ENCODE measurements at places on chromosomes 6 and 20.

DNA sequence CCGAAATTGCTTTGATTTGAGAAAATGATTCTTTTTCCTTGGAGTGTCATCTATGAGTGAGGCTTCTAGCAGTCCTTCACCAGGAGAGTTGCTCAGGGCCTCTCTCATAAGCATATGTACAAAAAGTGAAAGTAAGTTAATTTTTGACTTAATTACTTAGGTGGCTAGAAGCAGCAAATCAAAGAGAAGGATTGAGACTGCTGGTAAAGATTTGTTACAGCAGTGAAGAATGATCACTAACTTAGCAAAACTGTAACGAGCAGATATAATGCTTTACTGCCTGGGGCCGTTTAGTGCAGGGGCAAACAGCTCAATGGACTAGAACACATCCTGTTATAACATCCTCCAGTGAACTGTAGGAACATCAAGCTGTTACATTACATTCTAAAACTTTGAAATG is 167.8 kb upstream of the RIPOR2 start:
- no peak for DNase-seq

DNA sequence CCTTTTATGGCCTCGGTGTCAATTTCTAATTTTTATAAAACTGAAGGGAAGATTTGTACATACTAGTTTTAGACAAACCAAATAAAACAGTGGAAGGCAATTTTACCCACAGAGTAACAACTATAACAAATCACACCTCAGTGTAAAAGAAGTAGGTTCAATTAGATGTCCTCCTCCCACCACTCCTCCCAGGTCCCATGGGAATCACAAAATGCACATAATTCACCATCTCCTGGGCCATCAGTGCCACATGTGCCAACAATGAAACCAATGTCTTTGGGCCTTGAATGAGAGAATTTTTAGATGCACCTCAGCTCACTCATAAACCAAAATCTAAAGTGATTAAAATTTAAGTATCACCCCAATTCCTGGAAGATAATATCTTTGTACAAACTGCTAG is 267.8 kb downstream of the BTBD9 start:
- no peak for DNase-seq

DNA sequence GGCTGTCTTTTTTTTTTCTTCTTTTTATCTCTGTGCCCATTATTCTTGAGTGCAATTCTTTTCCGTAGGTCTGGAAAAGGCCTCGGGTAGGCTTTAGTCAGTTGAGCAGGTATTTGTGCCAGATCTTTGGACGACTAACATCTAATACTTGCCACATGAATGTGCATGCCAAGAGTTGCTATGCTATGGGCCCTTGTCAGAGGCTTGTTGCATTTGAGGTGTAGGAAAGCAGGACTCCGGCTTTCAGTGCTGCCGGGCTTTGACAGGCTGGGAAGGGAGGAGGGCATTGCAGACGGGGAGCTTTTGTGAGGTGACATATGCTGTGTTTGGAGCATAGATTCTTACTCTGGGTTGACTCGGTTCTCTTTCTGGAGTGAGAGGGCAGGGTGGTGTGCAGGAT is 10.2 kb downstream of the LRRC1 start:
- DNase-seq, result no peak

GRCh38 chr20:45341939-45342854 is 6.0 kb downstream of the SDC4 start:
- no peak for DNase-seq

DNA sequence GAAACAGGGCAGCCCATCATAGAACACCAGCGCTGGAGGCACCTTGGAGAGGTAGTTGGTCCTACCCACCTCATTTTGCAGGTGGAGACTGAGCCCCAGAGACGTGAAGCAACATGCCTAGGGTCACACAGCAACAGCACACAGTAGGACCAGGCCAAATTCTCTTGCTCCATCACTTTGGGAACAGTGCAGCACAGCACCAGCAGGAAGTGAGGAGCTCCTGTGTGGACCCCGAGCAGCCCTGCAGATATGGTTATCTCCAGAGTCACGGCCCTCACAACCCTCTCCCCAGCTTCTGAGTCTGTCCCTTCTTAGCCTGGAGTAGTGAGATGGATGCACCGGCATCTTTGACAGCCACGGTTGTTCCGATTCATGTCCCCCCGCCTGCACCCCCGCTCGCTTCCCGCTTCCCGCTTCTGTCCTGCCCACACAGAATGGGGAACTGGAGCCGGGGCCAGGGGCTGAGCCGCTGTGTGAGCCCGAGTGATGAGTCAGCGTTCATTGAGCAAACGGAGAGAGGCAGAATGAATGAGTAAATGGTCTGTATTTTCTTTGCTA is 72.6 kb upstream of the DUSP22 start:
- DNase-seq, result peak; percentile 56

DNA sequence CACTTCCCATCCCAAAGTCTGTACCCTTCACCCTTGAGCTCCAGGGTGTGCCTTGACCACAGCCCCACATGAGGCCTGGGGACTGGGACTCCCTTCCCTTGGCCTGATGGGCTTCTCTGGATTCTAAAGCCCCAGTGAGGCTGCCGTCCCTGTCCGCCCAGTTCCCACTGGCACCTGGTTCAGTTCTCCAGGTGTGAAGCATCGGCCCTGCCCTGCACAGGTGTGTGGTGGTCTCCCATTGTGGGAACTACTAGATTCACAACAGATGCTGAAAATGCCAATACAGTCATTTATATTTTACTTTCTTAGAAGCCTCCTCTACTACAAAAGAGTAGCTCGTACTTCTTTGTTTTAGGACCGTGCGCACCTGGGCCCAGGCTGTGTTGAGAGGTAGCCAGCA is 72.8 kb downstream of the TTLL2 start:
- DNase-seq, result no peak

GRCh38 chr6:166417285-166417691 is 34.5 kb upstream of the MPC1 start:
- no peak for DNase-seq

DNA sequence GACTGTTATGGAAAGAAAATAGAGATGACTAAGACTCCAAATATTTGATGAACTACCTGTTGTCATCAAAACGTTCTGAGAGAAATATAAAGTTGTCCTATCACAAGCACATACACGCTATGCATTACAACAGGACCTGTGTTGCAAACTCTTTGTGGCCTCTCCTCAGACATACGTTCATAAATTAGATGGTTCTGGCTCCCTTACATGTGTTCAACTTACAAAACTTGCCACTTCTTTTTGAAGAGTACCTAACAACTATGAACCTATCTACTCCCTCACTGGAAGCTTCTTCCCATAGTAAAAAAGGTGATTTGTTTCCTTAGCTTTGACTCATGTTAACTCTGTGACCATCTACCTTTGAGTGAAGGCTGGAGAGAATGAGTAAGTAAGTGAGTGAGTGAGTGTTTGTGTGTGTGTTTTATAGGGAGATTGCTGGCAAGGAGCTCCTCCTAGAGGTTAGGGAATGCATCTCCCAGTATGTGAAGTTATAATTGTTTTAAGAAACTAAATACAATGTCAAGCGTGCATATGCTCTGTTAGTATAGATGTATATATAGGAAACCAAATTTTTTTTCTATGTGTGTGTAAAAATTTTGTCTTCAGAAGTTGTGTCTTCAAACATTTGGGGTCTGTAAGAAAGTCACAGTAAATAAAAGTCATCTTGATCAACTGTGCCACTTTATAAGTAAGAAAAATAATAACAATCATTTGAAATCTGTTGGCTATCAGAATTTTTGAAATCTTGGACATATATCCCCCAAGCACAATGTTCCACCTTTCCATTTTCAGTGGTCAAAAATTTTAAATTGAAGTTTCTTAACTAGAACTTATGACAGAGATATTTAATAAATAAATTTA is 1211.1 kb upstream of the GJE1 start:
- DNase-seq, result peak; percentile 31

- DNase-seq, result no peak
Measured at GRCh38 chr6:163702736-163703135, 288.2 kb downstream of the QKI start.

DNA sequence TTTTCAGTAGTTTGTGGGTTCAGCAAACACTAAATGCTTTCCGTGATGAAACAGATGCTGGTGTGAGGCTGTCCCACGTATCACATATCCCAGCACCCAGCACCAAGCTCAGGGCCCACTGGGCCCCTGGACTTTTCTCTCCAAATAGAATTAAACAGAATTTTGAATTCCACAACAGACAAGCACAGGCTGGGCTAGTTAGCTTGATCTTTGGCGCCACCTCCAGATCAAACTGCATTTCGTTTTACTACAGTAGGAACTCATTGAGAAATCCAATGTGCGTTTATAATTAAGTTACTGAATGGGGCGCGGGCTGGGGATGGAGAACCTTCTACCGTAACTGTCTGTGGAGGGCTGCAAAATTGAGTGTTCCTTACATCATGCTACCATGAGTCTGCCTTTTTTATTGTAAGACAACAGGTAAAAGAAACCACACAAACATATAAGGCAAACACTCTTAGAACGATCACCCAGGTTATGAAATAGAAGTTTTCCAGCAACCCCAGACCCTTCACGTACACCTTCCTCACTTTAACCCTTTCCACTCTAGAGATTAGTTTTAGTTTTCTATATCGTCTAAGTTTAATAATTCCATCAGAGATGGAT is 107.8 kb downstream of the ZFP64 start:
- DNase-seq, result peak; percentile 43

GRCh38 chr6:107957308-107957908 is 600 bp downstream of the SEC63 start:
- peak; percentile 78 for DNase-seq

DNA sequence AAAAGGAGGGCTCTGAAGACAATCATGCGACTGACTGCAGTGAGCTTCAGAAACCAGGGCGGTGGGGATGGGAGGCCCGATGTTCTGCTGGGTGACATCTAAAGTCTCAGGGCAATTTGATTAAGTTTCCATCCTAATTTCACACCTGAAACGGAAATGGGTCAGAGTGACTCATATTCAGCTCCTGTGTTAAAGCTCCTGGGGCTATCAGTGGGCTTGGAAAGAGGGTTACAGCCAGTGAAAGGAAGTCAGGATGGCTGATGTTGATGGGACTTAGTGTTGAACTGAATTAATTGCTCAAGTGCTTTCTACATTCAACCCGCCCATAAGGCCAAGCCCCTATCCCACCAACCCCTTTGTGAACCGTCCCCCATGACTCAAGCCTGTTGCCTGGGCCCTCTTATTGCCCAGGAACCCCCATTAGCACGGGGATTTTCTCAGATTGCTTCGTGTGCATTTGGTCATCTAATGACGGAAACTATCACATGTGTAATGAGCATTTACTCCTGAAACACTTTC is 47.1 kb upstream of the TBC1D7 start:
- no peak for DNase-seq

GRCh38 chr20:34997131-34997561 is 41.5 kb downstream of the MYH7B start:
- DNase-seq, result peak; percentile 25

GRCh38 chr20:43762911-43763310 is 36.1 kb upstream of the GTSF1L start:
- no peak for DNase-seq

GRCh38 chr6:89355511-89356194 is 3.1 kb upstream of the UBE2J1 start:
- DNase-seq, result no peak

- no peak for DNase-seq
Measured at GRCh38 chr6:150373260-150373701, 4.5 kb downstream of the IYD start.

DNA sequence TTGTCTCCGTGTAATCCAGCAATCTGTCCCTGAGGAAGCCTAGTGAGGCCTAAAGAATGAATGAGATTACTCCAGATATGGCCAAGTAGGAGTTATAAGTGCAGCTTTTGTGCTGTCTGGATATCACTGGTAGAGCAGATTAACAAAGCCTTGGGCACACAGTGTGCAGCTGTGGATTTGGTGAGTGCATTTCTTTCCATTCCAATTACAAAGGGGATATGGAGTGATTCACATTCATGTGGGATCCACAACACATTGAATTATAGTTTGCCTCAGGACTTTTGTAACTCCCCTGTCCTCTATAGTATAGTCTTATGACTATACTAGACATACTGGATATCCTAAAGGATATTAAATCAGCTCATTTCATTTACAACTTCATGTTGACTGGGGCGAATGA is 47.1 kb downstream of the HLA-F start:
- no peak for DNase-seq

DNA sequence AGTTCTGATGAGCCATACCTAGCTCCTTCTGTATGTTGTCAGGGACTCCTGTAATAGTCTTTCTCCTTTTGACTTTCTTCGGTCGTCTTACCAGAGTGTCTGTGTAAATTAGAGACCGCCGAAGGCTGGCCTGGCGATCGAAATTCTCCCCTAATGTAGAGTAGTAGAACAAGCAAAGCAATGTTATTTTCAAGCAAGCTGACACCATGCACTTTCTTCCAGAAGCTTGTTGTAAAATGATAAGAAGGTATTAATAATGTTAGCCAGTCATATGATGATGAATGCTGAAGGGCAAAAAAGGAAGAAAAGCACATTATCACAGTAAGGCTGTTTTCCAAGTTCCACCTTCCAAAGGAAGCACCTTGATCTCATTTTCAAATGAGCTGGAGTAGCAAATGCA is 37.9 kb downstream of the HEBP2 start:
- no peak for DNase-seq

- no peak for DNase-seq
Measured at GRCh38 chr20:19115581-19115980, 96.9 kb upstream of the SLC24A3 start.

DNA sequence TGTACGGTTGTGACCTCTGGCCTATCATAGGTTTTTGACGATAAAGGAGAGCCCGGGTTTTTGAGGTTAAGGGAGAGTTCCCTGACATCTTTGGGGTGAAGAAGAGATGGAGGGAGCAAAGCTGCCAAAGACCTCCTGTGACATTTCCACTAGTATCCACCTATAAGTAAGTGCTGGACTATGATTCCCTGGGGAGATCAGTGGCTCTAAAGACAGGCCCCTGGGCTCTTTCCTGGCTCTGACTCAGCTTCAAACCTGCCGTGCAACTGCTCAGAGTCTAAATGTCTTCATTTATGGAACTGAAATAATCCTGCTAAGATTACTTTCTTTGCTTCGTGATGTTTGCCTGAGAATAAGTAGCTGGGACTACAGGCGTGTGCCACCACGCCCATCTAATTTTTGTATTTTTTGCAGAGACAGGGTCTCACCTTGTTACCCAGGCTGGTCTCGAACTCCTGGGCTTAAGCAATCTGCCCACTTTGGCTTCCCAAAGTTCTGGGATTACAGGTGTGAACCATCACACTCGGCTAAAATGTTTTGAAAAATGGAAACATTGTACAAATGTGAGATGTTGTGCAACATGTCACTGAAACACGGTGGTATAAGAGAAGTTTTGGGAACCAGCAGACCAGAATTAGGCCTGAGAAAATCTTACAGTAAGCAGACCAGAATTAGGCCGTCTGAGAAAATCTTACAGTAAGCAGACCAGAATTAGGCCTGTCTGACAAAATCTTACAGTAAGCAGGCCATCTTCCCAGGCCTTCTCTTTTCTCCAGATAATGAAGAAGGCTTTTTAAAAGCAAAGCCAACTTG is 1.1 kb upstream of the PAQR8 start:
- DNase-seq, result peak; percentile 5

- DNase-seq, result no peak
Measured at GRCh38 chr6:159180001-159180400, 10.8 kb downstream of the FNDC1 start.
